ENCODE measurements at places on chromosomes 7 and 10.

DNA sequence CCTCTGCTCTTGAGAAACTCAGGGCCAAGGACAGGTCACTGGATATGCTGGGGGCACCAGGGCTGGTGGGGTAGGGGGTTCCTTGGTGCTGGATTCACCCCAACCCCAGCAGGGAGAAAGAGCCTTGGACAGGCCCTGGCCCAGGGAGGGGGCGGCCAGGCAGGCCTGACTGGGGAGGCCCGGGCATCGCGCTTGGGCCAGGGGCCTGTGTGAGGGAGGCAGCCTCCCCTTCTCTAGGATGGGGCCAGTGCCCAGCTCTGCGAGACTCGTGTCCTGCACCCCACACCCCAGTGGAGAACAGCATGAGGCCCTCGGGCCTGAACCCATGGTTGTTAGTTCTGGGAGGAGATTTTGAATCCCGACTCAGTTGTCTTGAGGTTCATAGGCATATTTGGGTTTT is 217.1 kb downstream of the ZNF248 start:
- no peak for DNase-seq

- DNase-seq: no peak
Observed at GRCh38 chr10:60009276-60009675, 102.9 kb upstream of the CCDC6 start.

DNA sequence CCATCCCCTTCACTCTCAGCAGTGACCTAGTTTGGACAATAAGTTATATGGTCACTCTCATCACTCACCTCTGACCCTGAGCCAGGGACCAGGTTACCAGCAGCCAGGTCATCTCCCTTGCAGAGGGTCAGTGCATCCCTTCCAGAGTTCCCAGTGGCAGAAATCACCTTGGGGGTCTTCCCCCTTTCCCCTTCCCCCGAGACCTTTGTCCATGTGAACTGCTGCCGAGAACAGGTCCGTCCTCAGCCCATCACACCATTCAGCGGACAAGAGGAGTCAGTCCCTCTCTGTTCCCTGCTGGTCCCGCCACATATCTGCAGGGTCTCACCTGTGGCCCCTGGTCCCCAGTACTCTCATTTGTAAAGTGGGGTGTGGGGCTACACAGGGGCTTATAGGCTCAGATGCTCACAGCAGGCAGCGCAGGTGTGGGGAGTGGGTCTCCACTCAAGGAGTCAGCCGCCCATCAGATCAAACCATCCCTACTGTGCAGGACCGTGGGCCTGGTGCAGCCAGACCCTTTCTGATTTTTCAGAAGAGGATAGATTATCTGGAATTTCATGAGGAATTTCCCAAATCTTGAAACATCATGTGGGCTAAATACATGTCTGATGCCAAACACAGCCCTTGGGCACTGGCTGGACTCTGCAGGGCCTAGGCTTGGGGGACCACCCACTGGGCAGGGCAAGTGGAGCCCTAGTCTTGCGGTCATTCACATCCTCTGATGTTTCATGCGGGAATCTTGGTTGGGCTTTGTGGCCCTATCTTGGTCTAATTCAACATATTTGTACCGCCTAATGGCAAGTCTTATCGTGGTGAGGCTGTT is 6.5 kb downstream of the DEPP1 start:
- no peak for DNase-seq

DNA sequence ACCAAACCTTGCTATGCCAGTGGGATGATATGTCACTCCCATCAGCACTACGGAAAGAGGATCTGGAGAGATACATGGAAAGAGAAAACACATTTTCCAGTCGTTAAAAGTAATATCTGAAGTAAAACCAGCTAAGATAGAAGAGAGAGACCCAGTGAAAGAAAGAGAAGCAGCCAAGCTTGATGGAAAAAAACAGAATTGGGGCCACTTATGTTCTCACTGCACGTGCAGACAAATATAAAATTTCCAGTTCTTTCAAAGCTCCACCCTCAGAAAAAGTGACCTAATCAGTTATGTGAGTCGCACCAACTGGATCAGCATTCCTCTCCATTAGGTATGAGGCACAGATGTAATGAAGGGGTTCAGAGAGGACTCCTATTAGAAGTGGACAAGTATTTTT is 266.1 kb downstream of the MTERF1 start:
- DNase-seq: no peak

- DNase-seq: no peak
Observed at GRCh38 chr10:71770255-71770654, 3.1 kb downstream of the VSIR start.

GRCh38 chr10:122446668-122447423 is 7.6 kb upstream of the ARMS2 start:
- DNase-seq: no peak

DNA sequence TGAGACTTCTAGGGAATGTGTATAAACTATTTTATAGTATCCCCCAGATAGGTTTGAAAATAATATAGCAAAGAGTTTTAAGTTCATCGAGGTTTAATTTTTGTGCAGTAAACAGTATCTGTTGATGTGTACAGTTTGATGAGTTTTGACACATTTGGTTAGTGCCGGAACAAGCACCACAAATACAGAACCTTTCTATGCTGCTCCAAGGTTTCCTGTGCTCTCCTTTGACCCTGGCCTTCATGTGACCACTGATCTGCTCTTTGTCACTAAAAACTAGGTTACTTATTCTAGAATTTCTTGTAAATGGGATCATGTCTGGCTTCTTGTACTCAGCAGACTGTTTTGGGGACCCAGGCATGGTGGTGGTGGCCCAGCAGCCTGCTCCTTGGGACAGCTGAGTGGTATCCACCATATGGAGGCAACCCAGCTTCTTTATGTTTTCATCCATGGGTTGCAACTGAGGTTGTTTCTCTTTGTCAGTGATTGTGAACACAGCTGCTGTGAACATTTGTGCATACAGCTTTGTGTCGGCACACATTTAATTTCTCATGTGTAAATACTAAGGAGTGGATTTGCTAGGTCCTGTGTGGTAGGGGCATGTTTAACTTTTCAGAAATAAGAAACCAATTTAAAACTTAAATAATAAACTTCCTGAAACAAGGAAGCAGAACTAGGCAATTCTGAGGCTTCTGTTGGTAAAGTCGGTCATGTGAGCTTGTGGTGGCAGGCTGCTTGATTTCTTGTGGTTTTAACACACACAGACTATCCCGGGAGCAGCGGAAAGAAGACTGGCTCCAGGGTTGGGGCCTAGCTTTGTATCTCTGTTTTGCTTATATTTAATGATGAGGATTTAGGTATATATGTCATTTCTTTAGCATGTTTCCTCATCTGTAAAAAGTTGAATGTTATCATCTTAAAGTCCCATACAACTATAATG is 219.4 kb downstream of the ABCA13 start:
- DNase-seq: no peak
